ENCODE measurements at places on chromosomes 11 and 22. TPM values are rescaled to one million over a fixed set of nuclear protein-coding genes. Genes with fewer than 3 reads are reported as not detected.

TEAD1 gene
- 76.9 TPM for total RNA-seq

GGTLC2 gene
- not detected for total RNA-seq

DNA sequence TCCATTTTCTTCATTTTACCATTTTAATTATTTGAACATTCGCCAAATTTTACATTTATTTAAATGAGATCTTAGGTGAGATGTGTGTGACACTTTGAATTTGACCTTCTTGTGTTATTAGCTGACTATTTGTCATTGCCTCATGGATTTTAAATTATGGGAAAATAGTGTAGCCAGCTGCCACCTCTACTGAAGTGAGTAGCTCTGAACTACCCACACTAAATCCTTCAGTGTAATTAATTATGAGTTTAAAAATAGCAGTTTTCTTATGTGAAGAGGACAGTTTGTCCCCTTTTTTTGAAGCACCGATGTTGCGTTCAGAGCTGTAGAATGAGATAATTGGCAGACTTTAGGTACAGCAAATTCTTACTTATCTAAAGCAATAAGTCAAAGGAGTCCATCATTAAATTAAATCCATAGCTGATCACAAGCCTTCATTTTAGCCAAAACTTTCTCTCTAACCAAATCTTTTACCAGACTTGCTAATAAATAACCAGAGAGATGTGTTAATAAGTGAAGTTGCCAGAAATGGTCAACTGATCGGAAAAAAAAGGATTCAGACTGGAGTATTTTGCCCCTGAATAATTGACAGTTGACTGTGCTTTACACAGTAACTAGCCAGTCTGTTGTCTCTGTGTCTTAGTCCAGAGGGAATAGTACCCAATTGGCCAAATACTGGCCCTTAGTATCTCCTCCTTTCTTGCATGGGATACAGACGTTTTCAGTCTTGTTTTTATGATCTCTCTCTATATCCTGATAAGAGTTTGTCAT, 75.0 kb downstream of the ZC3H12C start:
- peaks cover 32% of the 10 kb centered on the region for H3K36me3 ChIP-seq
- no peaks in the 10 kb centered on the region for H3K4me1 ChIP-seq
- no peak overlapping the region for H3K27ac ChIP-seq
- no peak for DNase-seq
- no peak overlapping the region for H3K4me3 ChIP-seq
- H3K27me3 ChIP-seq: no peaks in the 10 kb centered on the region

DNA sequence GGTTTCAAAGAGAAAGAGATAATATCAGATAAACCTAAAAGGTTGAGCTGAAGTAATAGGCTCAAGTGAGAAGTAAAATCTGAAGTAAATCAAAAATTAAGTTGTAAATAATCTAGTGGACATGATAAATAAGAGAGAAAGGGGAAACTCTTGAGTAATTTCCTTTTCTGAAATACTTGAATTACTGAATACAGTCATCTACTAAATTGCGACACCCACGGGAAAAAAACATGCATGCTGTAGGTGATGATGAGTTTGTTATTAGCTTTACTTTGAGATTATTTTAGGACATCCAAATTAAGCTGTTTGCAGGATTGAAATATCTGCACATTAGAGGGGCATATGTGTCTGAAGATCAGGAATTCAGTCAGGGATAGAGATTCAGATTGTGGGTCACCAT, 50.0 kb upstream of the CARD18 start:
- no peak overlapping the region for H3K27ac ChIP-seq
- no peaks in the 10 kb centered on the region for H3K4me1 ChIP-seq
- no peaks in the 10 kb centered on the region for H3K27me3 ChIP-seq
- DNase-seq: no peak
- no peak overlapping the region for H3K4me3 ChIP-seq

- no peaks in the 10 kb centered on the region for H3K4me1 ChIP-seq
- no peak overlapping the region for H3K4me3 ChIP-seq
- H3K36me3 ChIP-seq: no peaks in the 10 kb centered on the region
- H3K27me3 ChIP-seq: no peaks in the 10 kb centered on the region
Measured at GRCh38 chr11:48172818-48173609, 43.6 kb upstream of the OR4B1 start.

Measured in PC-9 (cell line).